ENCODE measurements at places on chromosomes 16 and 17. TPM values are rescaled to one million over a fixed set of nuclear protein-coding genes. Genes with fewer than 3 reads are reported as not detected.

DNA sequence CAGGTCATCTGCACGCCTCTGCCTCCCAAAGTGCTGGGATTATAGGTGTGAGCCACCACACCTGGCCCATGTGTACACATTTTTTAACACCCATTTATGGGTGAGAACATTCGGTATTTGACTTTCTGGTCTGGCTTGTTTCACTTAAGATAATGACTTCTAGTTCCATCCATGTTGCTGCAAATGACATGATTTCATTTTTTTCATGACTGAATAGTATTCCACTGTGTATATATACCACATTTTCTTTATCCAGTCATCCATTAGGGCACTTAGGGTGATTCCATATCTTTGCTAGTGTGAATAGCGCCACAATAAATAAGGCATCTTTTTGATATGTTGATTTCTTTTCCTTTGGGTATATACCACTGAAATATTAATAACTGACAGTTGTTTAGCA, 5.6 kb downstream of the ALOX12B start:
- DNase-seq = no peak

GRCh38 chr17:5533486-5534315, 47.3 kb downstream of the MIS12 start:
- no peak for DNase-seq

- no peak for DNase-seq
These were observed 49.7 kb upstream of the ANKFY1 start for GRCh38 chr17:4313221-4314114.

DNA sequence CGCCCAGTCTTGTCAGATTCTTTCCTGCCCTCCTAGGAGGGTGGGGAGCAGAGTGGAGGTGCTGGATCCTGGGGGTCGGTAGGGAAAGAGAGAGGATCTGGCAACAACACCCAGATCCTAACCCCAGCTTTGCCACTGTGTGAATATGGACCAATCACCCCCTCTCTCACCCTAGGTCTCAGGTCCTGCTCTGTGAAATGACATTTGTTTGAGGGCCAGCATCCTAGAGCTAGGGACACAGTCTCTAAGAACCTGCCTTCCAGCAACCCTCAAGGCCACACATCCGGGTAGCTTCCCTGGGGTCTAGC, 28.4 kb upstream of the MAP3K14 start:
- no peak for DNase-seq

GRCh38 chr17:5131146-5131715, 15.4 kb downstream of the USP6 start:
- peak; percentile 81 for DNase-seq

DNA sequence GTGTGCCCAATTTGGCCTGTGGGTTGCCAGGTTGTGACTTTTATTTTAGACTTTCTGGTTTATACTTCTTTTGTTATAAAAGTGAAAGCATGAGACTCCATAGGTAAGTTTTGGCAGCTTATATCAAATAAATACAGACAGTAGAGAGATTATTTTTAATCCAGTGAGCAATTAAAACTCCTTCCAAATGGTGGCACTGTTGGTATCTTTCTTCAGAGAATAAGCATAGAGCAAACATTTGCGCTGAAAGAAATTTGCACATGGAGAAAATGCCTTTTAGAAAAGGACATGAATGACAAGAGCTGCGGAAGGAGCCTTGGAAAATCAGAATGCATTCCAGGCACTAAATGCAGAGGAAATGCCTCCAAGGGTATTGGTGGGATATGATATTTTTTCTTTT, 46.1 kb upstream of the DNAJA2 start:
- DNase-seq = no peak

- DNase-seq = no peak
These were observed 34.3 kb upstream of the SLC12A3 start for GRCh38 chr16:56830669-56831068.

- DNase-seq = no peak
These were observed 3.2 kb downstream of the PITPNA start for GRCh38 chr17:1559047-1560043.

GRCh38 chr17:49362723-49363117, 670 bp upstream of the ZNF652 start:
- DNase-seq = no peak

DNA sequence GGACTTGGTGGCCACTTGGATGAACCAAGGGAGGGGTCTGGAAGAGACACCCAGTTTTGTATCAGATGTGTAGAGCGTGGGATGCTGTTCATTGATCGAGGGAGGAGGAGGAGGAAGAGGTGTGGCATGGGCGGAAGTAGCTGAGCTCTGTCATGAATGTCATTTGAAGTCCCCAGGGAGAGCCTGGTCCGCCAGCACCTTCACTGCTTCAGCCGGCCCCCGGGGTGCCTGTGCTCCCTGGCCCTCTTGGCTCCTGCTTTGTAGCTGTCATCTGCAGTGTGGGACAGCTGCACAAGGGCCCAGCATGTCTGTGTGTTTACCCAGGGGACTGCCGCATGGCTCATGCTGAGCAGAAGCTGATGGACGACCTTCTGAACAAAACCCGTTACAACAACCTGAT, 75.4 kb upstream of the RBL2 start:
- peak; percentile 77 for DNase-seq

GRCh38 chr16:2597560-2597902, 59.7 kb downstream of the PDPK1 start:
- DNase-seq = no peak

RASD1 gene
- 5.0 TPM for total RNA-seq

LAT gene
- 3.1 TPM for total RNA-seq

LPCAT2 gene
- 9.6 TPM for total RNA-seq

COPZ2 gene
- 59.5 TPM for total RNA-seq

PDIA2 gene
- 1.2 TPM for total RNA-seq

MYH11 gene
- total RNA-seq = 13,386 TPM

MT4 gene
- not detected for total RNA-seq

Data from esophagus muscularis mucosa (tissue), 4 donors.